ENCODE measurements at places on chromosomes 16 and 17. TPM values are rescaled to one million over a fixed set of nuclear protein-coding genes. Genes with fewer than 3 reads are reported as not detected.

The TMEM238L gene
- not detected for total RNA-seq

The SLC2A4 gene
- total RNA-seq = 20.1 TPM

The HIGD1B gene
- total RNA-seq = 6.5 TPM

The BRCA1 gene
- total RNA-seq = 8.4 TPM

The FNDC8 gene
- not detected for total RNA-seq

The SDR42E1 gene
- total RNA-seq = 0.59 TPM

The CA7 gene
- not detected for total RNA-seq

The ASB16 gene
- 2.7 TPM for total RNA-seq

DNA sequence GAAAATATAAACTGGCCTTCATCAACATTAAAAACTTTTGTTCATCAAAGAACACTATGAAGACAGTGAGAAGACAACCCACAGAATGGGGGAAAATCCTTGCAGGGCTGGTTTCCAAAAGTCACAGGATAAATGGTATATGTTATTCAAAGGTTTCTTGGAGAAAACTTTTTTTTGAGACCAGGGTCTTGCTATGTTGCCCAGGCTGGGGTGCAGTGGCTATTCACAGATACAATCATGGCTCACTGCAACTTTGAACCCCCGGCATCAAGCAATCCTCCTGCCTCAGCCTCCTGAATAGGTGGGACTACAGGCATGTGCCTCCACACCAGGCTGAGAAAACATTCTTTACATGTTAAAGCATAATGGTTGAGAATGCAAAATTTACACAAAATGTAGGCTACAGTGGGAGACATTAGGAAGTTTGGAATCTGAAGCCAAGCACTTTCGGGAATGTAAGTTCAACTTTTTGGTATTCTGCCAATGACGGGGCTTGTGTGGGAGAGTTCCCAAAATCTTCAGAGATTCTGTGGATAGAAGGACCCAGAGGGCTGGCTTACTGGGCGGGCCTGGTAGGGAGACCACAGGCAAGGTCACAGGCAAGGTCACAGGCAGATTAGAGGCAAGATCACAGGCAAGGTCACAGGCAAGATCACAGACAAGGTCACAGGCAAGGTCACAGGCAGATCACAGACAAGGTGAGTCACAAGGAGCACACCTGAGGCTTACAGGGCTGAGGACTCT lies 24.2 kb upstream of the ATP2A3 start:
- no peak overlapping the region for H3K27ac ChIP-seq
- no peak for DNase-seq
- H3K36me3 ChIP-seq = no peaks in the 10 kb centered on the region

DNA sequence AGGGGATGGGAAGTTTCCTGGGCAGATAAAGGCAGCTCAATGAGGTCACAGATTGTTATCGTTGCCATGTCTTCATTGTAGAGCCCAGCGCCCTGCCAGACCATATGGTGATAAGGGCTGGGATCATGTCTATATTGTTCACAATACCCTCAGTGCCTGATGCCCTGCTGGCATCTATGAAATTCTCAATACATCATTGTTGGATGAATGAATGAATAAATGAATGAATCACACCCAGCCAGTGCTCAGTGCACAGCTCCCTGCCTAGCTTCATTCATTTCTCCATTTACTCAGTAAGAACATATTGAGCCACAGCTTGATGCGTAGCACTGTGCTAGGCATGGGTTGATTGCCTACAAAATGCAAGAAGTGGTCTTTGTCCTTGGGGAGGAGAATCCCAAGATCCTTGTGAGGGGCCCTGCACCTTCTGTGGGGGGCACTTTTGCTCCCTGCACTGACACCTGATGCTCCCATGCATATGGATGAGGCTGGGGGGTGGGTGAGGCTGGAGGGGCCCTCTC lies 29.7 kb downstream of the MRC2 start:
- peaks cover 21% of the 10 kb centered on the region for H3K4me1 ChIP-seq
- no peak overlapping the region for H3K27ac ChIP-seq
- no peaks in the 10 kb centered on the region for H3K27me3 ChIP-seq
- H3K4me3 ChIP-seq = no peak overlapping the region

GRCh38 chr16:22764662-22765327 lies 49.2 kb upstream of the HS3ST2 start:
- no peak overlapping the region for H3K27ac ChIP-seq
- no peak overlapping the region for H3K4me3 ChIP-seq
- H3K36me3 ChIP-seq = no peaks in the 10 kb centered on the region
- no peaks in the 10 kb centered on the region for H3K27me3 ChIP-seq
- DNase-seq = no peak

DNA sequence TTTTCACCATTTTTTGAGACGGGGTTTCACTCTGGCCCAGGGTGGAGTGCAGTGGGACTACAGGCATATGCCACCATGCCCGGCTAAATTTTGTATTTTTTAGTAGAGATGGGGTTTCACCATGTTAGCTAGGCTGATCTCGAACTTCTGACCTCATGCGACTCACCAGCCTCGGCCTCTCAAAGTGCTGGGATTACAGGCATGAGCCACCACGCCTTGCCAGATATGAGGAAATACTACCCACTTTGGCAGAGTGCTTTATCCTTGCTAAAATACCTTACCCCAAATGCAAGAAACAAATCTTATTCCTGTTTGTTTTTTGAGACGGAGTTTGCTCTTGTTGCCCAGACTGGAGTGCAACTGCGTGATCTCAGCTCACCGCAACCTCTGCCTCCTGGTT lies 62.9 kb upstream of the MGAT5B start:
- no peak overlapping the region for H3K27ac ChIP-seq
- H3K36me3 ChIP-seq = peaks cover 10% of the 10 kb centered on the region
- no peaks in the 10 kb centered on the region for H3K4me1 ChIP-seq

DNA sequence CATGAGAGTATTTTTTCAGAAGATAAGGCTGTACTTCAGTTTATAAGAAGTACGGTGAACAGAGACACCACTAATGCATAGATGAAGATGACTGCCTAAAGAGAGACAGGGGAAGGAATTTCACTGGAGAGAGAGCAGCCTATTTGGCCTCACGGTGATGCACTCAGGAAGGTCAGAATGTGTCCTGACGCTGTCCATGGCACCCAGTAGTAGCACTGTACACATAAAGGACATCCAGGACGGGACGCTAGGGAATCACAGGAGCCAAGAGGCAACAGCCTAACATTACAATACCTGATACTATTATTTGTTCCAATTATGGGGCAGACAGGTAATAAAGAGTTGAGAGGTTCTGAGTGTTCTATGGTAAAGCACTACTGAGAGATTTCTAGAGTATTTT lies 24.9 kb upstream of the LRRC37A start:
- H3K4me1 ChIP-seq = no peaks in the 10 kb centered on the region
- no peak for DNase-seq
- H3K4me3 ChIP-seq = no peak overlapping the region
- H3K27me3 ChIP-seq = no peaks in the 10 kb centered on the region
- H3K27ac ChIP-seq = no peak overlapping the region

DNA sequence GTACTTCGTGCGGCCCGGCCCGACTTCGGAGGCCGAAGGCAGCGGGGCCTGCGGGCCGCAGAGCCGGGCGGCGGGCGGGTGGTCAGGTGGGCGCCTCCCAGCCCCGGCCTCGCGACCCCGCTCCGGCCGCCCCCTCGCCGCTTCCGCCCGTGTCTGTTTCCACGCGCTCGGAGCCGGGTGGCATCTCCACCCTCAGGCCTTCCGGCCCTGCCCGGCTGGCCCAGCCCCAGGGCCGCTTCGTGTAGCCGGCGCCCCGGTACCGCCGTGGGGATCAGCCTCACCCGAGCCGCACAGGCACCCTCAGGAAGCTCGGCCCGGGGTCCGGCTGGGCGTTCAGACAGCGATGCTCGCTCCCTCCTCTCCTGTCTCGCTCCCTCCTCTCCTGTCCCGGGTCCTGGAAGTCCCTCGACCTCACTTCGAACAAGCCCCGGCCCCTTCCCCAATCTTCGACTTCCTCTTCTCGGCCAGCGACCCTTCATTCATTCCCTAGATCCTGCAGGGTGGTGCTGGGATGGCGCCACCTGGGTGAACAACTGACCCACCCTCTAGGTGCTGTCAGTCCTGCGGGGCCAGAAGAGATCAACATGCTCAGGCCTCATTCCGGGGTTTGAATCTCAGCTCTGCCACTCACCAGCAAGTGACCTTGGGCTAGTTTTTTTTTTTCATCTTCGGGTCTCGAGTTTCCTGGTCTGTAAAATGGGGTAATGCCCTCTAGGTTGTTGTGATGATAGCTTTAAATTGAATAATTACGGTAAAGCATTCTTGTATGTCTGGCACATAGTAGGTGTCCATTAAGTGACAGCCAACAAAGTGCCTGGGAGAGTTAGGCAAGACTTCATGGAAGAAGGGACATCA lies 610 bp downstream of the VPS4A start:
- peak overlapping the region; percentile 59 for H3K27ac ChIP-seq
- DNase-seq = no peak
- H3K27me3 ChIP-seq = no peaks in the 10 kb centered on the region
- H3K36me3 ChIP-seq = peaks cover 11% of the 10 kb centered on the region
- peak overlapping the region; percentile 90 for H3K4me3 ChIP-seq

DNA sequence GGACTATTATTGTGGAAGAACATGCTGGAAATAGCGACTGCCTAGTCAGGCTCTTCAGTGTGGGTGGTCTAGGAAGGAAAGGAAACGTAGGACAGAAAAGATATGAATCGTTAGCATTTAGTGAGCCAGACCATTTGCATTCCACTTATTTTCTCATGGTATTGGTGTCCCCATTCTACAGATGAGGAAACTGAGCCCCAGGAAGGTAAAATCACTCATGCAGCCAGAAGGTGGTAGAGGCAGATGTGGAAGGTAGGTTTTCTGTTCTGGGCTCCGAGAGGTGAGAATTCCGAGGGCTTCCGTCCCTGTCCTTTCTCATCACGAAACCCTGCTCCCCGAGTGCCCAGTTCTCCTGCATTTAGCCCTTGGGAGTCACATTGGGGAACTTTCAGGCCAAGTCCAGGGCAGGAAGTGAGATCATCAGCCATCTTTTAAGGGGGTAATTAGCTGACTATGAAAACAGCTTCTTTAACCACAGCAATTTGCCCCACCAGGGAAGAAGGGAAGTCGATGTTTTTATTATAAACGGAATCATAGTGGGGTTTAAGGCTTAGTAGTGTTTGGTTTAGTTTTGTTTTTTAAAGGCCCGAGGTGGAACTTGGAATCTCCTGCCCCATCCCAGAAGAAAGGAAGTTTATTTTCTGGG lies 110.7 kb upstream of the IRX3 start:
- H3K27me3 ChIP-seq = no peaks in the 10 kb centered on the region
- H3K36me3 ChIP-seq = no peaks in the 10 kb centered on the region
- H3K4me1 ChIP-seq = no peaks in the 10 kb centered on the region
- no peak for DNase-seq
- H3K27ac ChIP-seq = no peak overlapping the region

- peaks cover 5% of the 10 kb centered on the region for H3K4me1 ChIP-seq
- peaks cover 42% of the 10 kb centered on the region for H3K27me3 ChIP-seq
These were observed 1.1 kb upstream of the RAB11FIP4 start for GRCh38 chr17:31390426-31390747.

DNA sequence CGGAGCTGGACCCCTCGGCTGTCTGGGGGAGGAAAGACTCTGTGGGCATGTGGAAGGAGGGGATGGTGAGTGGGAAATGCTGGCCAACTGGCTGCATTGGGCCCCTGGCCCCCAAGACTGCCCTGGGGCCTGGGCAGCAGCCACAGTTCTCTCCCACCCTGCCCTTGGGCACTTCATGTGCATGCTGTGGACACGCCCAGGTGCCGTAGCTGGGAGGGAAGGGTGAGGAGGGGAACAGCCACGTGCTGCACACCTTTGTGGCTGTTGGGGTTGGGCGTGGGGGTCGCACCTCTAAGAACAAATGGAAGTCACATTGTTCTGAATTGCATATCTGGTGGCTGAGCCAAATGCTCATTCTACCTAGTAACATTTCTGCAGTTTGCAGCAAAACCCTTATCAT lies 11.9 kb upstream of the ZNHIT3 start:
- no peaks in the 10 kb centered on the region for H3K36me3 ChIP-seq
- no peak overlapping the region for H3K4me3 ChIP-seq
- peaks cover 11% of the 10 kb centered on the region for H3K27me3 ChIP-seq
- H3K4me1 ChIP-seq = no peaks in the 10 kb centered on the region

DNA sequence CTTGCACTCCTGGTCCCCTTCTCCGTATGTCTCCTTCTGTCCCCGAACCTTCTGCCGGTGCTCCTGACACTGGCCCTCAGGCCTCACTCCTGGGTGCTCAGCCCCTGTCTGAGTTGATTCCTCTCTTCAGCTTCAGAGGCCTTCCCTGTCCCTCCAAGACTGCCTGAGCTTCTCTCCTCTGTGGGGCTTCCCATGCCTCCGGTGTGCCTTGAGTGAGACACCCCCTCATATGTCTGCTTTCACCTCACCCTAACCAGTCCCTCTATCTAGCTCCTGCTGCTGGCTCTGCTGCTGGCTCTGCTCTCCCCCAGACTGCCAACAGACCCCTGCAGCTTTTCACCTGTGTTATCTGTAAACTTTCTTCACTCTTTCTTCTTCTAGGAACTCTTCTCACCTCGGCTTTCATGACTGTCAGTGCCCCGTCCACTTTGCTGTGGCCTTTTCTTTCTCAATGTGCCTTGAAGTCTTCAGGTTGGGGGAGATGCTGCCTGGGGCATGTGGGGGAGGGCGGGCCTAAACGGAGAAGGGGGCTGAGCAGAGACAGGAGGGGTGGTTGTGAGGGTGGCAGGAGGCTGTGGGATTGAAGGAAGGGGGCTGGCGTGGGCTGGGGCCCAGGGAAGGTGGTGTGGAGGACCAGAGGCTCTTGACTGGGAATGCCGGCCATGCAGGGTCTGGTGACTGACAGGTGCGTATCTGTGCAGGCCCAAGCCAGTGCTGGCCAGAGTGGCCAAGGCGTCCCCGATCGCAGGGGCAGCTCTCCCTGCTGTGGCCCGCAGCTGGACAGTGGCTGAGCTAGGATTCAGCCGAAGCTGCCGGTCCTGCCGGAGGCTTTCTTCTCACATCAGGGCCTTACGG lies 81.3 kb downstream of the METRNL start:
- DNase-seq = no peak
- H3K4me3 ChIP-seq = no peak overlapping the region
- no peaks in the 10 kb centered on the region for H3K36me3 ChIP-seq
- H3K27ac ChIP-seq = no peak overlapping the region
- no peaks in the 10 kb centered on the region for H3K4me1 ChIP-seq
- H3K27me3 ChIP-seq = no peaks in the 10 kb centered on the region

DNA sequence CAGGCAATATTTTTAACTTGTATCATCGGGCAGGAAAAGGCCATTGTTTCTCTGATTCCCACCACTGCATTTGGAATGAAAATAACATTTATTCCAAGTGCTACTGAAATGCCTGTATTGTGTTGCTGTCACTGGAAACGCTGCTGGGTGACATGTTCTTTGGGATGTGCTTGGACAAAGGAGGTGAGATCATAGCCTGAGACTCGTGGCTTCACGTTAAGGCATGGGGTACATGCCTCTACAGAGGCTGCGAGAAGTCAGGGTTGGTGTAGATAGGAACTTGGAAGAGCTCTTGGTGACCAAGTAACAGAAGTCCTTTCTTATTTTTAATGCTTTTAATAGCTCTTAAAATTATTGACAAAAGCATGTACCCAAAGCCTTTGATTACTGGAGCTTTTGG lies 58.8 kb upstream of the MAF start:
- no peaks in the 10 kb centered on the region for H3K27me3 ChIP-seq
- DNase-seq = no peak
- no peak overlapping the region for H3K4me3 ChIP-seq

Measured in tibial nerve (tissue), 4 donors.